Stimulated activated CD8-positive, alpha-beta memory T cell treated with anti-CD3 and anti-CD28 coated beads, Interleukin-7, amount 100 ng/mL, for 48 hours (primary cell): ENCODE measurements at places on chromosomes 6 and 20.

- DNase-seq, result no peak
Measured at GRCh38 chr6:5567890-5568289, 306.6 kb downstream of the FARS2 start.

GRCh38 chr20:7248281-7249201, 481.1 kb downstream of the BMP2 start:
- DNase-seq, result no peak

- DNase-seq, result no peak
Measured at GRCh38 chr6:165662749-165663376, at the start of gene PDE10A. PDE10A (minus strand) TSS chr6:165663241; CDS start chr6:165662811, 430 bp downstream.

GRCh38 chr6:7628909-7629308, 38.9 kb downstream of the SNRNP48 start:
- DNase-seq, result no peak

- no peak for DNase-seq
Measured at GRCh38 chr6:101163611-101164010, 229.9 kb upstream of the GRIK2 start.

DNA sequence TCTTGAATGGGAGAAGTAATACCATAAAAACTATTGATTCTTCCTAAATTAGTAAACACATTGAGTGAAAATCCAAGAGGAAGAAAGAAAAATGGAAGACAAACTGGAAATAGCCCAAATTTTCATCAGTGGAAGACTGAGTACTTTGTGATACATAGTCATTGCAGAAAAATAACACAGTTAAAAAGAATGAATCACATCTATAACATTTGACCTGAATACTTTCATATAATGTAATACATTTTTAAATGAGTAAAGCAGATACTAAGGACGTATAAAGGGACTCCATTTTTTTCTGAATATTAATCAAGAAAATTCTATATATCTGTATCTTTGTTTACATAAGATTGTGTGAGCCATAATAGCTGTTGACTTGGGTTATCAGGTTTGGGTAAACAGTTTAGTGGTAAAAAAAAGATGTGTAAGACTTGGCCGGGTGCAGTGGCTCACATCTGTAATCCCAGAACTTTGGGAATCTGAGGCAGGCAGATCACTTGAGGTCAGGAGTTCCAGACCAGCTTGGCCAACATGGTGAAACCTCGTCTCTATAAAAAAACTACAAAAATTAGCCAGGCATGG, 4.3 kb upstream of the SLC17A2 start:
- no peak for DNase-seq

- DNase-seq, result peak; percentile 31
Measured at GRCh38 chr20:56400001-56400640, 7.7 kb downstream of the CSTF1 start.

- no peak for DNase-seq
Measured at GRCh38 chr20:35014537-35014936, 58.9 kb downstream of the MYH7B start.

- DNase-seq, result no peak
Measured at GRCh38 chr6:130574146-130574545, 208.3 kb downstream of the TMEM200A start.

- no peak for DNase-seq
Measured at GRCh38 chr20:9130521-9130920, 61.6 kb downstream of the PLCB4 start.

- no peak for DNase-seq
Measured at GRCh38 chr6:88166493-88167351, 575 bp upstream of the CNR1 start.

DNA sequence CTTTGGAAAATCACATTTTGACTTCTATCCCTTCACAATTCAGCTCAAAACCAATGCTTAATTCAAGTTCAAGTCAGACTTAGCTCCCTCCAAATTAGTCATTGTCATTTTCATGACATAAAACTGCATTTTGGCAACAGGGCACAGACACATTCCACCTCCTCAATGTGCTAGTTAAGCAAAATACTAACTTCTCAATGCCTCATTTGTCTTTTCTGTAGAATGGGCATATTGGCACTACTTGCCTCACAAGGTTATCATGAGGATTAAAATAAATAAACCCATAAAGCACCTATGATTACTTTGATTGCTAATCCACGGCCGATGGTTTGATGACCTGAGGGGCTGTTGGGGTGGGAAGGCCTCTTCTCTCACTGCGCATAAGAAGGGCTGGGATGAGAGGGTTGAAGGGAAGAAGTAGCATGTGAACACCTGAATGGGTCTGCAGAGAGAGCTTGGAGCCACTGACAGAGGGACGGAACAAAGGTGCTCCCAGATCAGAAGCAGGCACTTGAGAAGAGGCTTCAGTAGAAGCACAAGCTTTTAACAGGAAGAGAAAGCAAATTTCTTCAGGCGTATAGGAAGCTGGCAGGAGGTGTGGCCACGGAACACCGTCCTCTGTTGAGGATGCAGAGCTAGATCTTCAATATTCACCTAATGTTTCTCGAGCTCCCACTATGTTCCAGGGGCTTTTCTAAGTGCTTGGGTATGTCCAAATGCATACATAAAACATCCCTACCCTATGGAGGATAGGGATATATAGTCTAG, 11.7 kb upstream of the TBC1D7 start:
- DNase-seq, result no peak

GRCh38 chr20:4810426-4811019, 88.8 kb downstream of the PRND start:
- DNase-seq, result no peak

GRCh38 chr6:14068133-14068532, 49.4 kb upstream of the CD83 start:
- DNase-seq, result no peak

DNA sequence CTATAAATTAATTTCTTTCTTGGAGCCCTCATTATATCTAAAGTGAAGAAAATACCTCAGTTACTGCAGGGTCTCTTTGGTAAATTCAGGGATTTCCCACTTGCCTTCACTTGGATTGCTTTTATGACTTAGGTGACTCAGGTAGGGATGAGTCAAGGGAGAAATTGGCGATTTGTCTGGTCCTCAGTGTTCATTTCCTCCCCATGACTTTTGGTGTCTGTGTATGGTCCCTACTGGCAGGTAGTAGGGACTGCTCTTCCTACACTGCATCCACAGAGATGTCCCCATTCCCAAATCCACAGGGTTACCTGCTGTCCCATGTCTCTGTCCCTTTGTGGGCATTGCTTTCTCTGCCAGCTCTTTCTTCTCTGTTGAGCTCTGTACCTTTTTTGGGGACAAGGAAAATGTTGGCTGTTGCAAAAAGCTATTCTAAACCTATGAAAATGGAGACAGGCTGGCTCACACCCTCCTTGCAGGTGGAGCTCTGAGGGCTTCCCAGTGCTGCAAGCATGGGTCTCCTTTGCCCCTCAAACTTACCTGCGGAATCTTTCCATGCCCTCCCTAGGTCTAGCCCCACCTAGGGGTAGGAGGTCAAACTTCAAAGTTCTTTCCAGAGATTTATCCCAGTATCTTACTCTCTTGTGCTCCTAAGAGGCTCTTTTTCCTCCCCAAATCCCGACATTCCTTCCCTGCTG, 211.9 kb downstream of the ZNF217 start:
- DNase-seq, result no peak

DNA sequence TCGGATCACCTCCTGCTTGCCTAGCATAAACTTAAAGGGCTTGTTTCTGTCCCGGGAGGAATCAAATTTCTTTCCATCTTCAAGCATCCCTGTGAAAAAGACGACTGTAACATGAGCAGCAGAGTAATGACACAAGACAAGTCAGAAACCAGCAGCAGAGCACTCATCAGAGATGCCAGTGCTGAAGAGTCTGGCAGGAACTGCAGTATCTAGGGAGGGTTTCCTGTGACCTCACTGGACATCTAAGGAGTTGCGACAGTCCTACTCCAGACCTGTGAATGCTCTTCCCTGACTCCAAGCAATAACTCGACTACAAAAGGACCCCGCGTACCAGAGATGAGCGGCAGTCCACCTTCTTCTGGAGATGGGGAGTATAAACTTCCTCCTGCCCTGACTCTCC, 17.3 kb downstream of the FKBP1A start:
- DNase-seq, result no peak

- DNase-seq, result no peak
Measured at GRCh38 chr6:148550569-148550968, 196.3 kb upstream of the UST start.

GRCh38 chr20:2303673-2304072, 7.9 kb downstream of the TGM3 start:
- no peak for DNase-seq

DNA sequence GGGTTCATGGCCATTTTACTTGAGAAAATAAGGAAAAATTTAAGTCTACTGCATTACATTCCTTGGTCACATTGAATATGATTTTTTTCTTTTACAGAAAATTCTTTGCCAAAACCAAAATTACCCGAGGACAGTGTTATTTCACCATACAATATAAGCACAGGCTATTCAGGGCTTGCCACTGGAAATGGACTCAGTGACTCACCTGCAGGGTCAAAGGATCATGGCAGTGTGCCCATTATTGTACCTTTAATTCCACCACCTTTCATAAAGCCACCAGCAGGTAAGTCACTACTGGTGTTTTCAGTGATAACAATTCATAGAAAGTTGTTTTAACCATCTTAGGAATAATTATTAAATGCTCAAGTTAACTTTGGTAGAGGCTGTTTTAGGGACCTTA, 16.2 kb downstream of the SOBP start:
- DNase-seq, result no peak

DNA sequence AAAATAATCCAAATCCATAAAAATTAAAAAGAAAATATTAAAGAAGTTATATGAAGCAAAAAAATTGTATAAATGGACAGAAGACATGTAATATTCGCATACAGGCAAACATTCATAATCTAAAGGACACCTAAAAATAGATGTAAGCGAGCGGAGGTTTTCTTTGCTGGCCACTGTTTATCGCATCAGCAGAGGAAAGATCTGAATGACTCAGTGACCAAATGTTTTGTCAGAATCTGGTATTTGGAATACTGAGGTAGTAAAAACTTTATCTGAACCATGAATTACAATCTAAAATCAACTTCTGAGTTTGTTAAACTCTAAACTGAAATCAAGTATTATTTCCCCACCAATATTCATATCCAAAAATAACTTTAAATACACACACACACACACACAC, 7.8 kb downstream of the TSPYL4 start:
- DNase-seq, result no peak

DNA sequence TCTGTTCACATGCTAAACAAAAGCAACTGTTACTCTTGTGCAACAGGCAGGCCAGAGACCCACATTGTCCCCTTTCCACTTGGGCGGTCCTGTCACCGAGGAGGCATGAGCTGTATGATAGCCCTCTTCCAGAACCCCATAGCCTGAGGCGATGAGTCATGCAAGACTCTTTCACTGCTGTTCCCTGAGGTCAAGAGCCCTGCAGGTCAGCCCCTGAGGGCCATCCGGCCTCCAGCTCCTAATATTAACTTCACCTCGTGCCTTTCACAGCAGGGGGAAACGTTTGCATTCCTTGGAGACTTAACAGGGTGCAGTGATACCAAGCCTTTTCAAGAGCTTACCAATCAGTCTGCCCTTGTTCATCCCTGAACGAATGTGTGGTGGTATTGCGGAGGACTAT, 253.3 kb upstream of the ECI2 start:
- no peak for DNase-seq

DNA sequence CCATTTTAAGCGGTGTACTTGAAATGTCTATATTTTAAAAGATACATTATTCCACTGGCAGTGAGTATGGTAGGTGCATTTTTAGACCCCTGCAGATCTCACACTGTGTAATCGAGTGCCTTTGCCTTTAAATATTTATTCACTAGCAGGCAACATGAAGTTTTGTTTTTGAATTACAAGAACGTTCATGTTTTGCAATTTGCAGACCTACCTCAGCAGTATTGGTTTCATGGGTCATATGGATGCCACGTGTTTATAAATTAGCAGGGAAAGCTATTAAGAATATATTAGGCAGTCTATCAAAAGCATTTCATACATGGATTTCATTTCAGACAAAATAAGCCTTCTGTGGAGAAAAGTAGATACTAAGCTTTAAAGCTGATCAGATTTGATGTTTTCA, 7.2 kb downstream of the MAP3K4 start:
- no peak for DNase-seq

DNA sequence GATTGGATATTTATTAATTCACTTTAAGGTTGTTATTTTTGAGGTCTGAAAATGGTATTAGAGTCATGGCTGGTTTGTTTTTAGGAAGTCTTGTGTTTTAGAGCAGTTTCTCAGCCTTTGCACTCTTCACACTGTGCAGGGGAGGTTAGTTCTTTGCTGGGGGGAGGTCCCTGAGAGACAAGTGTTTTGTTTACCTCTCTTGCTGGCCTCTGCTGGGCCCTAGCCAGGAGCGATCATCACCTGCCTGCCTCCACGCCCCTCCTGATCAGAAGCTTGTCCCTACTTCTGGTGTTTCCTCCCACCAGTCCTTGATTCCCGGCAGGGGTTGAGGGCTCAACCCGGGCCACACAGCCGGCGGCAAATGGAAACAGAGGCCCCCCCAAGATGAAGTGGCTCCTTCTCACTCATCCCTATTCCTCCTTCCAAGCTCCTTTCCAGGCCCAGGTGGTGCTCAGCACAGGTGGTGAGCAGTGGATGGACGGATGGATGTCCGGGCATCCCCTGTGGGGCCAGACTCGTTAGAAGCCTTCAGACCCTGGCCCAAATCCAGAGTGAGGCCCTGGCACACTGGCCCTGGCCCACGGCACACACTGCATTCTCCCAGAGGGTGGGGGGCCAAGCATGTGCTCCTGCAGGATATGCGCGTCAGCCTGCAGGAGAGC, 51.3 kb downstream of the GRM4 start:
- no peak for DNase-seq

DNA sequence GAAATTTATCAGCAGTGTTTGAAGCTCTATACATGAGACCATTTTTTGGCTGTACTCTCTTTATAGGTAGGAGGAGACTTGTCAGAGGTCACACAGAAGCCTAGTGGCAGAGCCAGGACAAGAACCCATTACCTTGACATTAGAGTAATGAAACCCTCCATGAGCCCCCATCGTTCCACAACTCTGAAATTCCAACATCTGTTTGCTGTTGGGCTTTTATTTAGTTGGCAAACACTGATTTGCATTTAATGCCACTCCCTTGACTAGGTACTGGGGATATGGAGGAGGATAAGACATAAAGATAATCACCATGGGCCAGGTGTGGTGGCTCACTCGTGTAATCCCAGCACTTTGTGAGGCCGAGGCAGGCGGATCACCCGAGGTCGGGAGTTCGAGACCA, 1.6 kb downstream of the GSS start:
- no peak for DNase-seq

GRCh38 chr6:29521006-29521680, 33.4 kb upstream of the MAS1L start:
- DNase-seq, result no peak

DNA sequence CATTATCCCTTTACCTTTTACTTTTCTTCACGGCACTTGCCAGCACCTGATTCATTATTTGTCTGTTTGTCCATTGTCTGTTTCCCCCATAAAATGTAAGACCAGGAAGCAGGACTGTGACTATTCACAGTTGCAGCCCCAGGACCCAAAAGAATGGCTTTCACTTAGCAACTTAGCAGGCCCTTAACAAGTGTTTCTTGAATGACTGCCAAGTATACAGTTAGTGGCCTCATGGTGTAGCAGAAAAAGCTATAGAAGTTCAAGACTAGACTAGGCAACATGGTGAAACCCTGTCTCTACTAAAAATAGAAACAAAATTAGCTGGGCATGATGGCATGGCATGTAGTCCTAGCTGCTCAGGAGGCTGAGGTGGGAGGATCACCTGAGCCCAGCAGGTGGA, 4.3 kb downstream of the SLC26A8 start:
- DNase-seq, result no peak

- DNase-seq, result no peak
Measured at GRCh38 chr20:31875671-31876070, 5.2 kb downstream of the TTLL9 start.
